ENCODE measurements at places on chromosomes 6 and 20. TPM values are rescaled to one million over a fixed set of nuclear protein-coding genes. Genes with fewer than 3 reads are reported as not detected.

DNA sequence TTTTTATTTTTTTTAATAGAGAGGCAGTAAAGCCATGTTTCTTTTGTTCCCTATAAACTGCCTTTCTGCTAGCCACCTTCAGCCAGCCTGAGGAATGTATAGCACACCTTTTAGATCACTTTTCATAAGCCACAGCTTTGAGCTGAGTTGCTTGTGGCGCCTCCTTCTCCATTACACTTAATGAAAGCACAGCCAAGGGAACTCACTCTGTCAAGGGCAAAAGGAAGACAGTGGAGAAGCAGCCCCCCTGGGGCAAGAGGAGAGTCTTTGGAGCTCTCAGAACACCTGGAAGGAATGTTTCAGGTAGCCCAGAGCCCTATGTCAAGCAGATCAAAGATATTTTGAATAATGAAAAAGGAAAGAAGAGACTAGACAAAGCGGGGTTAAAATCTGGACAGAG, 235.1 kb downstream of the CLIC5 start:
- H3K4me3 ChIP-seq = no peak overlapping the region
- no peaks in the 10 kb centered on the region for H3K36me3 ChIP-seq
- H3K4me1 ChIP-seq = no peaks in the 10 kb centered on the region

- no peaks in the 10 kb centered on the region for H3K36me3 ChIP-seq
- no peak for DNase-seq
- H3K4me1 ChIP-seq = peaks cover 19% of the 10 kb centered on the region
- H3K27me3 ChIP-seq = no peaks in the 10 kb centered on the region
- peak overlapping the region; percentile 73 for H3K27ac ChIP-seq
- H3K4me3 ChIP-seq = no peak overlapping the region
These were observed 281.0 kb upstream of the SULF2 start for GRCh38 chr20:48066246-48066645.

DNA sequence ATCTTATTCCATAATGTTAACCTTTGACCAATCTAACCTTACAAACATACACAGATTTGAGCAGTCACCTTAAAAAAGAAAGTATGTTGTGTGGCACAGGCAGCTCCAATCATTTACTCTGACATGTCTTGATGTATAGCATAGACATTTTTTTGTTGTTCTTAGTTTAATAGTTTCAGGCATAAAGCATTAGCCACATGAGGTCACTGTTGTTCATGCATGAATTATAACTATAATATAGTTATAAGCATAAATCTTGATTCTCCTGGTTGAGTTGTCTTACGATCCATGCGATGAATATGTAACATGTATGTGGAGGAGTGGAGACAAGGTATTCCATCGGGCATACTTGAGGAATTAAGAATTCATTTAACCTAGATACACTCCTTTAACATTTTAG, 26.1 kb upstream of the NKAIN2 start:
- H3K27ac ChIP-seq = no peak overlapping the region
- DNase-seq = no peak
- no peak overlapping the region for H3K4me3 ChIP-seq

DNA sequence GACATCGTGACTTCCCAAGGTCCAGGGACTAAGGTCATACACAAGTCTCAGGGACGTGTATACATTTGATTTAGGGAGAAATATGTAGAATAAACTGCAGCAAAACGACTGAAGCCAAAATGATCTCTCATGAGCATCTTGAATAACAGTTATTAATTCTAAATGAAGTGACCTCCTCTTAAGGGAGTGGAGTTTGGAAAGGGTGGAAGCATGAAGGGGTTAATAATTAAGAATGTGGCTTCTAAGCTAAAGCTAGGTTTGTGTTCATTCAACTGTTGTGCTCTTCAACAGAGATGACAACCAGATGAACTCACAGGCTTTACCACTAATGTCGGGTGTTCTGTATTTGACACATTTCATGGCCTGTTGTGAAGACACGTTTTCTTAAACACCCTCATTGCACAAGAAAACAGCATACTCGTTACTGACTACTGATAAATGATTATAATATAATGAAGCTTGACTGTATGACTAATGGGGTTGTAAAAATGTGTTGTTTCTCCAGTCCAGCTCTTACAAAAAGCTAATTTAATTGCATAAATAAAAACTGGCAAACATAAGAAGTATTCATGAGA, 1.5 kb downstream of the PPP1R14C start:
- DNase-seq = no peak
- no peaks in the 10 kb centered on the region for H3K36me3 ChIP-seq
- H3K4me3 ChIP-seq = peak overlapping the region; percentile 91

GRCh38 chr6:31058128-31058894, 48.0 kb downstream of the MUC22 start:
- no peaks in the 10 kb centered on the region for H3K27me3 ChIP-seq
- no peak overlapping the region for H3K4me3 ChIP-seq
- H3K27ac ChIP-seq = no peak overlapping the region
- H3K36me3 ChIP-seq = no peaks in the 10 kb centered on the region
- DNase-seq = no peak
- peaks cover 15% of the 10 kb centered on the region for H3K4me1 ChIP-seq

GRCh38 chr20:49484180-49485140, 2.0 kb upstream of the KCNB1 start:
- no peaks in the 10 kb centered on the region for H3K36me3 ChIP-seq
- H3K27me3 ChIP-seq = peaks cover 83% of the 10 kb centered on the region
- H3K4me3 ChIP-seq = peak overlapping the region; percentile 88
- H3K4me1 ChIP-seq = peaks cover 9% of the 10 kb centered on the region
- DNase-seq = peak; percentile 81

DNA sequence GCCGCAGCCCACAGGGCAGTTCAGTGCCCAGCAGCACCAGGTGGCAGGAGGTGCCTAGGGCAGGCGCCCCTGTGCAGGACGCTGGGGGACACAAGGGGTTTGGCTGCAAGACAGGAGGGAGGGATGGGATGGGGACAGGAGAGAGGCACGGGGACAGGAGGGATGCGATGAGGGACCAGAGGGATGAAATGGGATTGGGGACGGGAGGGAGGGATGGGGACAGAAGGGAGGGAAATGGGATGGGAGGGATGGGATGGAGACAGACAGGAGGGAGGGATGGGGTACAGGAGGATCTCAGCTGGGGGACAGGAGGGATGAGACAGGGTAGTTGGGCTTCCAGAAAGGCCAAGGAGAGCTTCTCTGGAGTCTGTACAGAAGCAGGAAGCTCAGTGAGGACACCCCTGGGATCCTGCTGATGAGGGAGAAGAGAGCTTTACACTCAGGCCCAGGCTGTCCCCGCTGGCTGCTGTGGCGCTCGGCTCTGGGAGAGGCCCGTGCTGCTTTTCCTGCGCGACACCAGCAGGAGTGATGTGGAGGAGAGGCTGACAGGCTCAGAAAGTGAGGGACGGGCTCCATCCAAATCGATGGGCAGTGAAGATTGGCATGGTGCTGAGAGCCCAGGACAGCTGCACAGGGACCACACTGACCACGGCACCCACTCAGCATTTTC, 400.8 kb downstream of the SMOC2 start:
- H3K36me3 ChIP-seq = peaks cover 5% of the 10 kb centered on the region
- no peaks in the 10 kb centered on the region for H3K27me3 ChIP-seq
- DNase-seq = no peak
- no peak overlapping the region for H3K4me3 ChIP-seq
- peaks cover 46% of the 10 kb centered on the region for H3K4me1 ChIP-seq

The CST4 gene
- total RNA-seq = not detected

The CST7 gene
- total RNA-seq = not detected

The C6orf163 gene
- total RNA-seq = 4.5 TPM

The RRBP1 gene
- 46.7 TPM for total RNA-seq

The BANF2 gene
- not detected for total RNA-seq

The SNTA1 gene
- total RNA-seq = 10.3 TPM
